NCI-H524 treated with DMSO at 0.1 percent for 48 hours (cell line): ENCODE measurements at places on chromosomes 5 and 9.

- no peak for DNase-seq
Measured at GRCh38 chr5:89283728-89284493, 400.9 kb upstream of the MEF2C start.

- DNase-seq, result no peak
Measured at GRCh38 chr9:123550012-123550411, 194.0 kb downstream of the CRB2 start.

DNA sequence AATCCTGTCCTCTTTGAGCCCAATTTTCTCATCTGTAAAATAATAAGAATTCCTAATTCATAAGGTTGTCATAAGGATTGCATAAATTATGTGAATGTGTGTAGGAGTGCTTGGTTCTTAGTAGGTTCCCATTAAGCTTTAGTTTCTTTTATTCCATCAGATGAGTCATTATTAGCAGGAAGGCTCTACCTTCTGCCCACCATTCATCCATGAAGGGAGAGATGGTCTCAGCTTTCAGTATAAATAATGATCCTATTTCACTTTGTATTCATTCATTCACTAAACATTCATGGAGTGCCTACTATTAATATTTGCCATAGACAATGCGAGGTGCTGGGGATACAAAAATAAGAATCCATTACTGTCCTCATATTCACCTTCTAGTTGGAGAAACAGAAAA is 3.0 kb downstream of the CMYA5 start:
- no peak for DNase-seq

DNA sequence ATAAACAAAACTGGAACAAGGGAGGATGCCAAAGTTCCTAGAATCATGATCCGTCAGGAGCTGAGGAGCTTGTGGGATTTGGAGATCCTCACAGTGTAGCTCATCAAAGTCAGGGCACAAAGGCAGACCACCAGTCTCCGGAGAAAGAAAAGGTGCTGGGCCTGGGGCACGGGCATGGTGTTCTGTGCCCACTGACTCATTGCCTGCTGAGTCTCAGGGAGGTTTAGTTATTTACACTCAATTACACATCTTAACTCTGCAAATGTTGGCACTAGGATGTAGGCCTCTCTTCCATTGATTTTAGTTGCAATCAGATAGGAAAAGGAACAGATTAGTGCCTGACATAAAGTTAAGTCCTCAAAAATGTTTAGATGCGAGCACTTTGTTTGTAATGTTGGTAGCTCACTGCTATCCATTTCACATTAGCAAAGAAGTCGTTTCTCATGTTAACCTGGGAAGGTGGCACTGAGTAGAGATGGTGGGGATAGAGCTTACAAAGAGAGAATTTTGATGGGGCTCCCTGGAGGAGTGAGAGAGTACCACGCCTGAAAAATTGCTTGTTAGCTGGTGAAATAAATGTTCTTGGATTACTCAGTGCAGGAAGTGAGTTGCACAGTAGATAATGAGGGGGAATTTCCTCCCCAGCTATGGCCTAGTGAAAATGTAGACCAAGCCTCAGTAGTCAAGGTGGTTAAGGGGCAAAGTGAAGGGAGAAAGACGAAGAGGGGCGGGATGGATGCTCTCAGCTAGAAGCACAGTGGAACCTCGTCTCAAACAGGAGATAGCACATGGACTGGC is 109.5 kb upstream of the CD180 start:
- no peak for DNase-seq

- DNase-seq, result no peak
Measured at GRCh38 chr9:126690431-126691051, 76.8 kb downstream of the LMX1B start.

DNA sequence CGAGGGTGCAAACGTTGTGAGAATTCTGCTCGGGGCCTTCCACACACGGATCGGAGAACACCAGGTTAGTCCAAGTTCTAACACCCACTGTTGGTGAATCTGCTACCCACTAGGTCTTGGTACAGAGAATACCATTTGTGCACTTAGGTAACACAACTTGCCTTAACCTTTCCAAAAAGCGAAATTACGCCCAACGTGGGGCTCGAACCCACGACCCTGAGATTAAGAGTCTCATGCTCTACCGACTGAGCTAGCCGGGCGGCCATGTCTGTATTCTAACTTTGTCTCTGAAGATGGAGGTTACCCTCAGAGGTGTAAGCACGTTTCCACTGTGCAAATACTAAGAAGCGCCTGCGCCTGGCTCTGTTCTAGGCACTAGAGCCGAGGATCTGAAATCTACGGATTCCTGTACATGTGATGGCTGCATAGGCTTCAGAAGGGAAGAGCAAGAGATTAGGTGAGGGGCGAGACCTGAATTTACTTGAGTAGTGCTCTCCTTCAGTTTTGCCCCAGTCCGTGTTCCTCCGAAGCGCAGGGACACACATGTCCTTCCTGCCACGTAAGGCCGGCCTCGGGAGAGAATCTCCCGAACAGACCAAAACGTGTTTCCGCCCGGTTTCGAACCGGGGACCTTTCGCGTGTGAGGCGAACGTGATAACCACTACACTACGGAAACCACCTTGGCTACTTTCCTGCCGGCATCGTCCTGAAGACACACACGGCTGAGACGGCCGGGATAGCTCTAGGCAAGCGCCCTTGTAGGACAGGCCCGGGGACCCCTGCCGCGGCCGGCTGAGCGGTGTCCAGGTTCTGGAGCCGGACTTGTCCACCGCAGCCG is 1.1 kb upstream of the TRIM41 start:
- no peak for DNase-seq
